PC-3 (cell line): ENCODE measurements at places on chromosomes 7 and 10. TPM values are rescaled to one million over a fixed set of nuclear protein-coding genes. Genes with fewer than 3 reads are reported as not detected.

PHYH gene
- 4.4 and 13.2 TPM in 2 replicates for total RNA-seq

AKR1C8 gene
- not detected in 2 replicates for total RNA-seq

TRIM50 gene
- total RNA-seq, result not detected in 2 replicates

LIPJ gene
- not detected in 2 replicates for total RNA-seq

DYNC1I1 gene
- total RNA-seq, result 2.4 and 6.5 TPM in 2 replicates

CALML3 gene
- total RNA-seq, result not detected in 2 replicates

BTBD16 gene
- total RNA-seq, result not detected in 2 replicates

DOCK1 gene
- total RNA-seq, result 34.3 and 34.6 TPM in 2 replicates

ITIH2 gene
- not detected in 2 replicates for total RNA-seq

SPDYE6 gene
- total RNA-seq, result not detected in 2 replicates

GNAI1 gene
- total RNA-seq, result 16.9 and 19.6 TPM in 2 replicates

DMTF1 gene
- total RNA-seq, result 43.6 and 48.8 TPM in 2 replicates

NXPH1 gene
- not detected in 2 replicates for total RNA-seq

LRRC4 gene
- 0.26 TPM in 1 of 2 replicates, not detected in the other for total RNA-seq

CTTNBP2 gene
- 1.0 and 1.1 TPM in 2 replicates for total RNA-seq
